Fibroblast of skin of right biceps (primary cell): ENCODE measurements at places on chromosomes 2 and 18.

GRCh38 chr2:174874085-174874484, 109.8 kb upstream of the CHRNA1 start:
- peak; percentile 30 for DNase-seq

GRCh38 chr2:211361383-211361782, 805.0 kb downstream of the CPS1 start:
- no peak for DNase-seq

- no peak for DNase-seq
These were observed 41.7 kb upstream of the PNO1 start for GRCh38 chr2:68115965-68116364.

DNA sequence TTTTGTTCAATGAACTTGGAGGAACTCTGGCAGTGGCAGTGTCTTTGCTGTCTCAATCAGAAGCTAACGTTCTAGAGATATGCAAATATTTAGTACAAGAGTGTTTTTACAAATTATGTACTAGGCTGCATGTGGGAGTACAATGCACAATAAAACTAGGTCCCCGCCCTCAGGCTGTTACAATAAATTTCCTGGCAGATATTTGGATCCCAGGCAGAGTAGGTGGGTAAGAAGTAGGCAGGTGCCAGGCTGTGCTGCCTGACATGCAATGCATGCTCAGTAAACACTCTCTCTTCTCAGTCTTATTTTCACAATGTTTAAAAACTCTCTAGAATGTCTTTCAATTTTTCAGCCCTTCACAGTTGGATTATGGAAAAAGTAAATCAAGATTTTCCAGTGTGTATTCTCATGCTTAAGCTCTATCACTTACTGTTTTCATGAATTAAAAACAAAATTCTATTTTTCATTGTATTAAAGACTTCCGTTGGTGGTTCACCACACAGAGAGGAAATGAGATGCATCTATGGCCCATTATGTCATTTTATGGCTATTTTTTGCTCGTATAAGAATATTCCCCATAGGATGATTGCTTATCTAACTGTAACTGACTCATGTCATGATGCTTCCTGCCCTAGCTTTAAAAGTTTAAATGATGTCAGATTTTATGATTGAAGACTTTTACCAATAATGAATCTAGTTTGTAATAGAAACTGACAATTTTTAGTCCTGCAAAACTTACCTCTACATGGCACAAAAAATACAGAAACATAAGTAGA, 346.1 kb downstream of the RND3 start:
- DNase-seq: peak; percentile 79
